ENCODE measurements at places on chromosomes 1 and 21.

DNA sequence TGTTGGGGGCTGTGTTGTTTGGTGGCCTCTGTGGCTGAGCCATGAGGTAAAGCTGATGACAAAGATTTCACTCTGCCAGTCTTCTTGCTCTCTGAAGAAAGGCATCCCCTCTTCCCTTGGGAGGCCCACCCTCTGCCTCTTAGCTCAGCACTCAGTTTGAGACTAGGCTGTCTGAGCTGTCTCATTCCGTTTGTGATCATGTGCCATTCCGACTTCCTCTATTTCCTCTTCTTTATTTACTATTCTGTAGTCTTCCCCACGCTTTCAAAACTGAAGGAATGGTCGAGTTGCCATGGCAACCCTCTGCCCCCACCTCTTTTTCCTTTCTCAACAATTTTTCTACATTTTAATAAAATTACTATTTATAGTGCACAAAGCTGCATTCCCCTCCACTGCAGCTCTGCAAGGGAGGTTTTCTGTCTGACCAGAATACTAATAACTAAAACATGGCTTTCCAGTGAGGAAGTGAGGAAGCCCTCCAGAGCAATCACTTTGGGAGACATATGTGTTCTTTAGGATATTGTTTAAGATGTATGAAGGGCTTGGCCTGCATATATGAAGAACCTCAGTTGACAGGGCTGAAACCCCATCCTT lies 30.8 kb downstream of the KCNA3 start:
- DNase-seq: no peak

- peak; percentile 42 for DNase-seq
Observed at GRCh38 chr1:35298464-35298863, 30.0 kb downstream of the ZMYM4 start.

- no peak for DNase-seq
Observed at GRCh38 chr21:29582855-29583254, 284.1 kb downstream of the BACH1 start.

- DNase-seq: no peak
Observed at GRCh38 chr1:23977854-23978191, 2.3 kb downstream of the SRSF10 start.

DNA sequence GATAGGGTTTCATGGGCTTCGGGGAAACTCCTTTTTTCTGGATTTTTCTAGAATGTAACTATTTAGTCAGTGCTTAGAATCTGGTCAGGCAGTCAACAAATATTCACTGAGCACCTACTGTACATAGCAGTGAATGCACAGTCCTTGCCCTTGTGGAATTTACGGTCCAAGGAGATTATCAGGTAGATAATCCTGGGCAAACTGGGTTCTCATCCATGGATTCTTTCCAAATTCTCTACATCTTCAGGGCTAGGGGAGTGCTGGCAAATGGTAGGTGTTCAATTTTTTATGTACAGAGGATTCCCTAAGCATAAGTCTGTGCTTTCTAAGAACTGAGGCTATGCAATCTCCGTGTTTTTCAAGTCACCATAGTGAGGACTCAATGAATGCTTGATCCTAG lies 140.7 kb upstream of the CD34 start:
- no peak for DNase-seq

DNA sequence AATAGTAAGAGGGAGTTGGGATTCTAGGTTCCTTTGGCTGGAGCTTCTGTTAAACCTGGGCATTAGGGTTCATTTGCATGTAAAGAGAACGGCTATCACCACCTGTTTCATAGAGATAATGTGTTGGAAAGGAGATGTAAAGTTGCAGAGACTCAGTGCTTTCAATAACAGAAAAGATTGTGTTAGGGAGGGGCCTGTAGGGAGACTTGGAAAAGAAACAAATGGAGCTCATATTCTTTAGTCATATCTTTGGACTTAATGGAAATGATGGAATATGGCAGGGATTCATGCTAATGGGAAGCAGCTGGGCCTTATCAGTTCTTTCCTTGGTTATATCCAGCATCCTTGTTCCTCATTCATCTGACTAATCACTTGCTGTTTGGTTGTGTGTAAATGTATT lies 144.9 kb downstream of the CD247 start:
- no peak for DNase-seq

- peak; percentile 8 for DNase-seq
Observed at GRCh38 chr1:169427081-169427641, at the start of gene CCDC181. CCDC181 (minus strand) TSS chr1:169427474; CDS start chr1:169424927, 2,547 bp downstream.

GRCh38 chr1:98388441-98388840 lies 273.1 kb upstream of the SNX7 start:
- DNase-seq: no peak

DNA sequence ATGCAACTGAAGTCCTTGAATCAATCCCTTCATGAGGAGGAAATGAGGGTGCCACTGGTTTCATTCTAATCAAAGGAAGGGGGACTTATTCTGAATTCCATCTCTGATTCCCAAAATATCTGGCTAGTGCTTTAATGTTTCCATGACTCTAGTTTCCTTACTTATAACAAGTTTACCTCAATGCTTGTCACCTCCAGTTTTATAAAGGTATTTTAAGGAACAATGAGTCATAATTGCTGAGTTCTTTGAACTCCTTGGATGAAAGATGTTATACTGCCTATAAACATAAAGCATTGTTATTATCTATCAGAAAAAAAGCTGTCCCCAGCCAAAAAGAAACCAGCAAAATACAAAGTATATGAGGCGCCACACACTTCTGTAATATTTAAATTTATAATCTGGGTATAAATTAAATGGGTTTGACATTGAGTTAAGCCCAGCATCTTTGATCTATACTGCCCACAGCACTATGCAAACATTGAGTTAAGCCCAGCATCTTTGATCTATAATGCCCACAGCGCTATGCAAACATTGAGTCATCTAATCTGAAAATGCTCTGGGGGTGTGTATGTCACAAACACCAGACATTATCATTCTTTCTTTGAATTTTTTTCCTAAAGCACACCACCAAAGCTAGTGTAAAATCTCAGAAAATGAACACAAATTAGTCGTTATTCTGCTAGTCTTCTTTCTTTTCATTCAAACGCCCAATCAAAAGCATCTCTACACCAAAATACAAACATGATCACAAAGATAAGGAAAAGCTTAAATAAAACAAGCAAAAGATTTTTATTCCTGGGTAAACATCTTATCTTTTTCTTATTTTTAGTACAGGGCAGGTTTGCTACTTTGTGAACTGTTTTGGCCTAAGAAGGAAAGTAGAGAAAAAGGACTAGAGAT lies 11.5 kb upstream of the CXADR start:
- no peak for DNase-seq

GRCh38 chr1:36008546-36009197 lies 75.2 kb upstream of the TEKT2 start:
- DNase-seq: no peak

- no peak for DNase-seq
Observed at GRCh38 chr1:63575340-63575826, 17.8 kb upstream of the PGM1 start.

GRCh38 chr1:187622545-187622944 lies 793.8 kb downstream of the PLA2G4A start:
- DNase-seq: no peak

GRCh38 chr1:231899046-231899445 lies 272.5 kb downstream of the DISC1 start:
- DNase-seq: no peak

DNA sequence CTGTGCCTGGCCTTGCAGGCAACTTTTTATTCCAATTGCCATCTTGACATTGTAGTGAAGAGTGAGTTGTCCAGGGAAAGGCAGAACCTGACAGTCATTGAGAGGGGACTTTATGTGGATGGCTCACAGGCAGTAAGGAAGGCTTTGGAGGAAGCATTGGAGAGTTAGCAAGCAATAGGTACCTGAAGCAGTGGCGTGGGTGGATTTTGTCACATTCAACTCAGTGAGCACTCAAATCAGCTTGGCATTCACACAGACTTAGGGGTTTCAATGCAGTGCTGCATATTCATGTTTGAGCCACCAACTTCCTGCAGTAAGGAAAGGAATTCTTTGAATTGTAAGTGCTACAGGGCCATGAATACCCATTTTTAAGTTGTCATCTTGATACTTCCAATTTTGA lies 69.0 kb downstream of the AK4 start:
- DNase-seq: no peak

- DNase-seq: no peak
Observed at GRCh38 chr1:36991551-36991950, 42.8 kb downstream of the GRIK3 start.

DNA sequence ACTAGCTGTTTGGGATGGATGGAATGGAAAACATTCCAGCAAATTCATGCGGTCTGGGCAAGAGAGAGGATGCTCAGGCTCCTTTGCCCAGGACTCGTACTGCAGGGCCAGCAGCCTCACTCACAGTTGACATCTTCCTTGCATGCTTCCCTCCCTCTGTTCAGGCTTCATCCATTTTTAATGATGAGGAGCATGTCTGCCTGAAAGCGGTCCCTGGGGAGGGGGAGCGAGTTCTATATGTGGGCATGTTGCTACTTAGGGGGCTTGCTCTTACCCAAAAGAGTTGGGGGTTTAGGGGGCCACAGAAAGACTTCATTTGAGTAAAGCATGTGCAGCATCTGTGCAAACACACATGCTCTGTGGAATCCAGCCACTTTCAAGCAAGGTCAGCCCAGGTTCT lies 98.2 kb downstream of the HMGB4 start:
- DNase-seq: no peak

DNA sequence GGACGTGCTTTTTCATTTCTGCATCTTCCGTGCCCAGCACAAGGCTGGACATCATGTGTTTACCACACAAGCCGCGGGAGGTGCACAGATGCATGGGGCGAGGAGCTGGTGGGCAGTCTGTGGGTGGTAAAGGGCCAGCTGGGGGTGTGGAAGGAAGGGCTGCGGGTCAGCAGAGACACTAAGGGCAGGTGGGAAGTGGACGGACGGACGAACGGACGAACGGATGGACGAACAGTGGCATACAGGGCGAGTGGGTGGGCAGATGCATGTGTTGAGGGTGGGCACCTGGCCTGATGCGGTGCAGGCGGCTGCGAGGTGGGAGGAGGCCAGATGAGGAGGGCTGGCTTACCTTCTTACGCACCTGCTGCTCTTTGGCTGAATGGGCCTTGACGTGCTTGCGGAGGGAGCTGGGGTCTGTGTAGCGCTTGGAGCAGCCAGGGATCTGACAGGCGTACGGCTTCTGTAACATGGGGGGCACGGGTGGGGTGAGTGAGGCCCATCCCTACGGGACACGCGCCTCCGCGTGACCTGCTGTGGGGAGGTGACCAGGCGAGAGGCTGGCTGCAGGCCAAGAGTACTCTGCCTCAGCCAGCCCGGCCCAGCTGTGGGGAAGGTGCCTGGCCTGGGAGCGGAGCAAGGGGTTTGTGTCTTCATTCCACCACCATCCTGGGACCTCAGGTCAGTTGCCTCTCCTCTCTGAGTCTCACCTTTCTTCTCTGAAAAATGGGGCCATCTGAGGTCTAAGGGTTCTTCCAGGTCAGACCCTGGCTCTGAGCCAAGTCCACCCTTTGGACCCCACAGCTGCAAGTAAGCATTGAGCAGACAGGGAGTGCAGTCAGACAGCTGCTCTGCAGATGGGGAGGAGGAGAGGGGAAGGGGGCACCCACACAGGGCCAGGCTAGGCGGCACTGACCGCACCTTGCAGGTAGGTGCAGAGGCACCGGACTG lies 65.5 kb downstream of the DMRTB1 start:
- no peak for DNase-seq

GRCh38 chr1:244968471-244968871 lies 104.1 kb upstream of the HNRNPU start:
- DNase-seq: no peak

GRCh38 chr1:98929437-98929836 lies 75.2 kb downstream of the PLPPR5 start:
- DNase-seq: no peak

GRCh38 chr1:224540535-224540934 lies 75.6 kb upstream of the CNIH3 start:
- DNase-seq: no peak

DNA sequence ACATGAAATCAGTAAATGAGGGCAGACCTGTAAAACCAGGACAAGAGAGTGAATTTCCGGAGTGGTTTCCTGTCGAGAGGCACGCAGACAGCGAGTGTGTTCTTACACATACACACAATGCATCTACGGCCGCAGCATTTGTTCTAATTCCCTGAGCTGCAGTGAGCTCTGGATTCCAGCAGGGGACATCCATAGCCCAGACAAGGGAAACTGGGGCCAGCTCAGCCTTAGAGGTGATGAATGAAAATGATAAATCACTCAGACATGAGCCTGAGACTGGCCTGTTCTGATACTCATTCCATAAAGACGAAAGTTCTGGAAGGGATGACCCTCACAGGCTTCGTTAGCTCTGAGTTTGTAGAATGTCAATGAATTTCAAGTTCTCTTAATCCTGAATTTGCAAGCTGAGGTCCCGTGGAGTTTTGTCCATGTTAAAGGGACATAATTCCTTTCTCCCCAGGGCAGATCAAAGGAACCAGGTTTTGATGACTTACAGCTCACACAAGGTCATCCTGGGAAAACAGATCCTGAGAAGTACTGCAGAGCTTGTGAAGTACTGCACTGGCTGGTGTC lies 207.9 kb upstream of the C1orf87 start:
- no peak for DNase-seq

GRCh38 chr1:54791880-54792522 lies 9.1 kb downstream of the TTC22 start:
- DNase-seq: no peak
